ENCODE measurements at places on chromosomes 4 and X.

- DNase-seq = no peak
Observed at GRCh38 chrX:120559804-120560203, 958 bp downstream of the CUL4B start.

DNA sequence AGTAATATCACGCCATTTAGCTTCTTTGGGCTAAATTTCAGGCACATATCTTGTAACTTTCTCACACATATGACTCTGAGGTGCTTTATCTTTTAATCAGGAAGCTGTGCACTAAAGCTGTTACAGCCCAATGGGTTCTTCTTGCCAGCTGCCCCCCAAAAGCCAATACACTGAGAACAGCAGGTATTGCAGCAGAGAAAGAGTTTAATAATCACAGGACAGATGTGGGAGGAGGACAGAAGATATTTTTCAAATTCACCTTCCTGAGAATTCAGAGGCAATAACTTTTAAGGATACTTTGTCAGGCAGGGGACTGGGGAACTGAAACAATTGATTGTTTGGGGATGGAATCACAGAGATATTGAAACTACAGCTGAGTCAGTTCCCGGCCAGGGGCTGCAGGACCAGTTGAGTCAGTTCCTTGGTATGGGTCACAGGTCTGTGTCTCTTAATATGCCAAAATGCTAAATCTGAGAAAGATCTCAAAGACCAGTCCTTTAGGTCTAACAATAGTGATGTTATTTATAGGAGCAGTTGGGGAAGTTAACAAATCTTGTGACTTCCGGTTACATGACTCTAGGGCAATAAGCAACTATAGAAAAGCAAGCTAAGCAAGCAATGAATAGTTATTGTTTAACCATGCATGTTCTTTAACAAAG lies 28.1 kb downstream of the DDIT4L start:
- DNase-seq = no peak

DNA sequence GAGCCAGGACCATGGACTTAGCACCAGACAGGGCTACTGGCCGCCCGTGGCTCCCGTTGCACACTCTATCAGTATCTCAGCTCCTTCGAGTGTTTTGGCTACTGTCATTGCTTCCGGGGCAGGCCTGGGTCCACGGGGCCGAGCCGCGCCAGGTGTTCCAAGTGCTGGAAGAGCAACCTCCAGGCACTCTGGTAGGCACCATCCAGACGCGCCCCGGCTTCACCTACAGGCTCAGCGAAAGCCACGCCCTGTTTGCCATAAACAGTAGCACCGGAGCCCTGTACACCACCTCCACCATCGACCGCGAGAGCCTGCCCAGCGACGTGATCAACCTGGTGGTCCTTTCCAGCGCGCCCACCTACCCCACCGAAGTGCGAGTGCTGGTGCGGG lies 1.6 kb downstream of the FAT4 start:
- peak; percentile 17 for DNase-seq

- DNase-seq = no peak
Observed at GRCh38 chr4:75916091-75916661, 13.9 kb upstream of the PPEF2 start.

GRCh38 chr4:602559-602942 lies 22.8 kb upstream of the PDE6B start:
- peak; percentile 12 for DNase-seq

- no peak for DNase-seq
Observed at GRCh38 chrX:103754401-103754800, 22.2 kb upstream of the PLP1 start.

GRCh38 chrX:21934414-21934813 lies 6.1 kb upstream of the SMS start:
- no peak for DNase-seq

DNA sequence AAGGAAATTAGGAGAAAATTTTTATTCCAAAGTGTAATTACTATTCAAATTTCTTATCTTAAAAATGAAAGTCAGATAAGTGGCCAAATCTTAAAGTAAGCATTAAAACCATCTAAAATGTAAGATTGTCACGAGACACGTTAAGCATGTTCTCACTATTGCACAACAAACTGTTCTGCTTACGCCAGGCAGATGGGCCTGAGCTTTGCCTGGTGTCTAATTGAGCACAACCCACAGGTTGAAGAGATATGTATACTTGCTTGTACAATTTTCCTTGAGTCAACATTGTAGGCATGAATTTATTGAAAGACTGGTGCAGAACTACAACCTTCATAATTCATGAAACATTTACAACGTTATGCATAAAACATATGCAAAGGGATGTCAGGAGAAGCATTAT lies 3.9 kb downstream of the RNF128 start:
- no peak for DNase-seq

GRCh38 chr4:1792158-1792831 lies 798 bp upstream of the FGFR3 start:
- no peak for DNase-seq

DNA sequence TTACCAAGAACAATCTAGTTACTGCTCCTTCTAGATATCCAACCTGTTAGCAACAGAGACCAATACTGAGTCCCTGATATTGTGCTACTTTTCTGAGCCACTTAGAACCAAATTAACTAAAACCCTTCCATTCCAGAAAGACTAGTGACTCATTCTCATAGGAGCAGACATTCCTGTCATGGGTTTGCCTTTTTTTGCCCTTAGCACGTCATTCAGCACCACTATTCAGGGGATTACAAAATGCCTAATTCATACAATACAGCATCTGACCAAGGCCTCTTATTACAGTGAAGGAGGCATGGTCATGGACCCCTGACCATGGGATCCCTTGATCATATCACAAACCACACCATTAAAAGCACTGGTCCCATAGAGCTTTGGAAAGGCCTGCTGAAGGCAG lies 123.8 kb upstream of the CXCL13 start:
- DNase-seq = no peak

- DNase-seq = no peak
Observed at GRCh38 chr4:51963841-51964517, 56.2 kb downstream of the LRRC66 start.

- DNase-seq = no peak
Observed at GRCh38 chr4:14364953-14365536, 637.2 kb upstream of the CPEB2 start.

DNA sequence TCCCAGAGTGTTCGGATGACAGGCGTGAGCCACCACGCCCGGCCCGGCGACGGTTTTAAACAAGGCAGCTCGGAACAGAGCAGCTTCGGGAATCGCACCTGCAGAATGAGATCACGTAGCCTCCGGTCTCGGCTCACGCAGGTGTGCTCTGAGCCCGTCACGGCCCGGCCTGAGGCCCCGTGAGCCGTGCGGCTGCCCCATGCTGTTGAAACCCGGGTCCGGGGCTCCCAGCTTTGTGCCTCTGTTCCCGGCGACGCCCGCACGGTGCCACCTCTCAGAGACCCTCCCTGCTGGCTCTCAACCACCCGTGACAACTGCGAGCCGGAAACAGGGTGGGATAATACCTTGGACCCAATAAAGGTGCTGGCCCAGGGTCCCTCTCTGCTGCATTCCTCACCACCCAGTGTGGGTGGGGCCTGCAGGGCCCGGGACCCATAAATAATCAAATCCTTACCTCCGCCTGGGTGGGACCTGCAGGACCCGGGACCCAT lies 13.4 kb upstream of the PLCXD1 start:
- no peak for DNase-seq

DNA sequence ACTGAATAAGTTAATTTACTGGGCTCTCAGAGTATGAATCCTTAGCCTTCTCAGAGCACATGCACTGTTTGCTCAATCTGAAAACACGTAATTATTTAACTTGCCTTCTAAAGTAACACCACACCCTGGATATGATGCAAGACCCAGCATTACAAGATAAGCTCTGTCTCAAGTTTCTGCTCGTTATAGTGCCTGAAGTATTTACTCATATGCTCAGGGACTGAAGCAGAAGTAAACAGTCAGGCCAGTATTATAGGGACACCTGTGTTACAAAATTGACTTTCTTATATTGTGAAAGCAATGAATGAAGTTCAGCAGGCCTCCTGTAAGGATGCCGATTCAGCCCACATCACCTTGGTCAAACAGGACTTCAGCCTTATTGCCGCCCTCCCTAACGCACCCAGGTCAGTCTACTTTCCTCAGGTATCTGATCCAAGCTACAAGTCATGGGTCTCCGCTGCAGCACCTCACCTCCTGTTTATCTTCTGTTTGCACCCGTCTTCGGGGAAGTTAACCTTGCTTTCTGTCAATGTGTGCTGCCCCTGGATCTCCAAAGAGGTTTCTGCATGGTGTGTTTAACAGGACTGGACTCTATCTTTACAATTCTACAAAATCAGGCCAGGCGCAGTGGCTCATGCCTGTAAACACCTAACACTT lies 42.8 kb upstream of the KLF3 start:
- DNase-seq = no peak

- peak; percentile 32 for DNase-seq
Observed at GRCh38 chrX:115949900-115950822, 220.4 kb upstream of the AGTR2 start.

Data from C1 segment of cervical spinal cord (tissue), 14 donors.